ENCODE measurements at places on chromosomes 4 and X.

GRCh38 chr4:86594559-86595425, 677 bp downstream of the PTPN13 start:
- no peak for DNase-seq

DNA sequence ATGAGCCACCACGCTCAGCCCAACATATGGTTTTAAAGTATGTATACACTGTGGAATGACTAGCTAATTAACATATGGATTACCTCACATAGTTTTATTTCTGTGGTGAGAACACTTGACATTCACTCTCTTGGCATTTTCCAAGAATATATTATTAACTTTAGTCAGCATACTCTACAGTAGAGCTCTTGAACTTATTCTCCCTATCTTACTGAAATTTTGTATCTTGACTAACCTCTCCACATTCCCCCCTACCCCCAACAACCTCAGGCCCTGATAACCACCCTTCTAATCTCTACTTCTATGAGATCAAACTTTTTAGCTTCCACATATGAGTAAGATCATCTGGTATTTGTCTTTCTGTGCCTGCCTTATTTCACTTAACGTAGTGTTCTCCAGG, 38.6 kb upstream of the AGA start:
- DNase-seq, result no peak

DNA sequence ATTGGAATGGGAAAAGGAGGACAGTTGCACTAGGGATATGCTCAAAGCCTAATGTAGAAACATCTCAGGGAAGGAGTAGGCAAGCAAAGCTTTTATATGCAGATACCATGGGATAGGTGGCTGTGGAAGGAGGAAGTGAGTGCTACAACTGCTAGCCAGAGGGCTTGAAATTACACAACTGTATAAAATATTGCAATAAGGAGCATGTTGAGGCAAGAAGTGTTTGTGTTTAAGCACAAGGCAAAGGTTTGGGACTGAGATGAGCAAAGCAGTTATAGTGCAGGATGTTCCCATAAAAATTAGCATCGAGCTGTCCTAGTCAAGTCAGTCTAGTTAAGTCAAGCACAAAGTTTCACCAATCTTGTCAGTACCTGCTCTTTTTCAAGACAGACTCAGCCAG, 35.6 kb upstream of the DCAF8L1 start:
- DNase-seq, result no peak

DNA sequence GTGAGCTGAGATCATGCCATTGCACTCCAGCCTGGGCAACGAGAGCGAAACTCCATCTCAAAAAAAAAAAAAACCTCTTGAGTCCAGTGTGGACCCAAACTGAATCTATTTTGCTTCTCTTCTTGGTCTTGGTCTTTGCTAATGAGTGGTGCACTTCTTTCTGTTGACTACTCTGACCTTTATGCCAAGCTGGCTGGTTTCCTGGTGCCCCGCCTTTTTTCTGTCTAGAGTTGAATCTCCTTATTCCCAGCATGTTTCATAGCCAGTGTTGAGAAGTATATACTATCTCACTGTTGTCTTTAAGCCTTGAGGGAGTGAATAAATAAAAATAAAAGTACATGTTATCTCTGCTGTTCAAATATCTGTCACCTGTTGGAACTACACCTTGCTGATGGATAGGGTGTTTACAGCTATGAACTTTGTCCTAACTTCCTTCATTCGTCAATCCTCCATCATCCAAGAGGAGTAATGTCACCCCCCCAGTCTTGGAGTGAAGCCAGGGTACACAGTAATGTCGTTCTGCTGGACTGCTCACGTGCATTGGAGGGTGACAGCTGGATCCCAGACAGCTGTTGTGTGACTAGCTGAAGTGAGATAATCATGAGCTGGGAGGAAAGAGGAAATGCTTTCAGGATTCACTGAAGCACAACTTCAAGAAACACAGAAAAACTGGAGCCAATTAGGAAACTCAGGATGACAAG, 99.3 kb upstream of the PRKG2 start:
- DNase-seq, result no peak

DNA sequence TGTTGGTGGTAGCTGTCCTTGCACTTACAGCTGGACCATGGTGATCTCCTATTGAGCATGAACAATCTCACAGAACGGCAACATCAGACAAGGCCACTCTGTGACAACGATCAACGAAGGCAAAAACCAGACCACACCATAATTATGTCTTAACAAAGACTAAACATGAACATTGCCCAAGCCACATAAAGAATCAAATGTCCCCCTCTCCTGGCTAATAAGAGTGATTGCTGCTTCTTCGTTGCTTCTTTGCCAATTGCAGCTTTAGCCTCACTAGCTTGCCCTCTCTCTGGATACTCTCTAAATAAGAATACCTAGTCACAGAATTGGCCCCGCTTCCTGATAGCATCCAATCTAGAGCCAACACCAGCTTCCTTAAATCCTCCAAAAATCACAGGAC, 41.5 kb upstream of the PGRMC1 start:
- DNase-seq, result no peak

DNA sequence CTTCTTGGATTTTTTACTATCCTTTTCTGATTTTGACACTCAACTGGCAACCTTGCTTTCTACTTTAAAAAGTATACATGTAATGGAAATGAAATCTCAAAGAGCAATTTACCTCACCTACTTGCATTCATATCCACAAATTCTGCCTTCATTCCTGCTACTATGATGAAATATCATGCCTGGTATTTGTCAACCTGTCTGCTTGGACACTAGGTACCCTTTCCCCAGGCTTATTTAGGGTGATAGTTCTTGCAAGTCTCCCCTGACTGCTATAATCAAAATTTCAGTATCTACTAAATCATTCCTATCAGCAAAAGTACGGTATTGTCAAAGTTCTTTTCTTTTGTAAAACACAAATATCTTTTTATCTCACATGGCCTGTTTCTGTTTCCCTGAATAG, 503.0 kb downstream of the GABRG1 start:
- DNase-seq, result no peak

GRCh38 chrX:123170546-123170945, 13.5 kb upstream of the GRIA3 start:
- DNase-seq, result no peak

- DNase-seq, result no peak
Measured at GRCh38 chrX:15435836-15436619, 51.8 kb upstream of the VEGFD start.

DNA sequence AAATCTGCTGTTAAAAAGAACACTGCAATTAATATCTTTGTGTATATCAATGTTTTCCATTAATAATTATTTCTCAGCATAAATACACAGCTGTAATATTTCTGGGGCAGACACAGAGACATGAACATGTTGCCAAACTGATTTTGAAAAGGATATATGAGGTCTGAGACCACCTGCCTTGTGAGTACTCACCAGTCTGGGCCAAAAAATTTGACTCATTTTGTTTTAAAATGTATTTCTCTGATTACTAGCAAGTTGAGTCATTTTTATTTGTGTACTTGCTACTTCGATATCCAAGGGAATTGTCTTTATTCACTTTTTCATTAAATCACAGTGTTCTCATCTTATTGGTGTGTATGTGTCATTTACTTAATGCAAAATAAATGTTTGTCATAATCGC, 8.5 kb upstream of the RAI2 start:
- DNase-seq, result no peak

DNA sequence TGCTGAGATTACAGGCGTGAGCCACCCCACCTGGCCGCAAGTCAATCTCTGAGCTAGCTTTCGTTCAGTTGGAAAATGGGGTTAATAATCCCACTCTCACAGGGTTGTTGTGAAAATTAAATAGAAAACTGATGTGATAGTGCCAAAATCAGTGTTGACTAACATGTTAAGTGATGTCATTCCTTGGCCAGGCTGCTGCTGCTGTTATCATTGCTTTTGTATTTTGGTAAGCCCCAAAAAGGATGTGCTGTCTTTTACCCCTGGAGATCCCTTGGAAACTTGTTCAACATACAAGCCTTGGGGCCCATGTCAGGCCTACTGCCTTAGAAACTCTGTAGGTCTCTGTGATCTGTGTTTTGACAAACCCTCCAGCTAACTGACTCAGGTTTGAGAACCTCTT, 106.3 kb downstream of the AFF1 start:
- DNase-seq, result no peak

GRCh38 chr4:67776746-67777145, 22.6 kb upstream of the GNRHR start:
- DNase-seq, result no peak

GRCh38 chr4:64495946-64496345, 86.7 kb upstream of the TECRL start:
- DNase-seq, result no peak

- no peak for DNase-seq
Measured at GRCh38 chrX:105608745-105609144, 213.6 kb upstream of the NRK start.

GRCh38 chr4:4364486-4365208, 22.3 kb upstream of the NSG1 start:
- no peak for DNase-seq

DNA sequence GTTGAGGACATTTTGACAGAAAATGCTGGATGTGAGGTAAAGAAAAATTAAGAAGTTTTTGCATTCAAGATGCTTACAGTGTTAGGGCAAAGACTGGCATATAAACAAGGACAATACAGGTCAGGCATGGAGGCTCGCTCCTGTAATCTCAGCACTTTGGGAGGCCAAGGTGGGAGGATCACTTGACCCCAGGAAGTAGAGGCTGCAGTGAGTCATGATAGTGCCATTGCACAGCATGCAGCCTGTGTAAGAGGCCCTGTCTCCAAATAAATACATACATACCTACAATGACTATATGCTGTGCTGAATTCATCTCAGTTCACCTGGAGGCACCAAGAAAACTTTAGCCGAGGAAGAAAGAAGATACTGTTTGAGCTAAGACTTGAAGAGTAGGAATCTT, 2.3 kb downstream of the MAGT1 start:
- no peak for DNase-seq

GRCh38 chr4:161320377-161320776, 843.4 kb downstream of the FSTL5 start:
- no peak for DNase-seq

GRCh38 chr4:183304538-183304937, 15.5 kb downstream of the CLDN22 start:
- no peak for DNase-seq

- DNase-seq, result no peak
Measured at GRCh38 chr4:56099378-56099786, 150.6 kb downstream of the CEP135 start.

- DNase-seq, result no peak
Measured at GRCh38 chr4:86587381-86588140, 6.6 kb upstream of the PTPN13 start.

GRCh38 chrX:71671043-71671780, 3.9 kb downstream of the LOC101059915 start:
- no peak for DNase-seq

- no peak for DNase-seq
Measured at GRCh38 chr4:20592663-20593062, 107.6 kb upstream of the PACRGL start.

GRCh38 chr4:24843096-24843495, 47.7 kb downstream of the SOD3 start:
- DNase-seq, result no peak

DNA sequence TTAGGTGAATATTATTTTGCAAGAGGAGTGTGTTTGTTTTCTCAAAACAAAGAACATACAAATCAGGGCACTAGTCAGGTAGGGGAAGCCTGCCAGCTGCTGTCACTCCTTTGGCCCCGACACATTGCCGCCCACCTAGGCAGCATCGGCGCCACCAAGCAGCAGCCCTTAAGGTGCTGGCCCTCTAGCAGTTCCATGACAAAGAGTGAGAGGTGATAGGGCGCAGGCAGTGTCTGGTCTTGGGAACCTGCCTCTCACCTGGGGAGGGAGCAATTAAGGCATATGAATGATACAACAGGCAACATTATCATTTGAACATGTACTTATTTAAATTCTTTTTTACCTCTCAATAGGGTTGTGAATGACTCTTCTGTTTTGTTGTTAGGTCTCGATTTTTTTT, 135.1 kb downstream of the PLS3 start:
- no peak for DNase-seq

GRCh38 chr4:186016796-186017195, 52.2 kb upstream of the TLR3 start:
- DNase-seq, result no peak

GRCh38 chr4:2261853-2262144, at the start of gene MXD4:
Gene MXD4, minus strand, starts transcription at chr4:2262109. Its CDS starts 129 bp downstream, at chr4:2261980.
- DNase-seq, result no peak

- no peak for DNase-seq
Measured at GRCh38 chr4:114282937-114283336, 303.5 kb upstream of the ARSJ start.

DNA sequence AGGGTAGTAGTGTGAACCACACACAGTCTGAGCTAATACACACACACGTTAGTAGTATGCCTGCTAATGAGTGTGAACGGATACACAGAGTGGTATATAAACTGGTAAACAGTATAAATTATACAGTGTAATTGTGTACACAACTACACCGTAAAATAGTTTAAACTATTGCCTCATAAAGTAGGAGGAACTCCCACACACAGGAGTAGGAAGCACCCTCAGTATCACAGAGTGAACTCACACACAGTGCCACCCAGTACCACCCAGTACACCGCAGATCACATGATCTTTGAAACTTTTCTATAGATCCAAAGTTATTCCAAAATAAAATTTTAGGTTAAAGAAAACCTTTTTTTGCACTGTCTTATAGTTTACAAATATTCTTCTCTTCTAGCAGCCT, 275.1 kb downstream of the ADGRA3 start:
- DNase-seq, result no peak

GRCh38 chr4:74649193-74649592, 145.1 kb downstream of the BTC start:
- no peak for DNase-seq

GRCh38 chr4:66275411-66276038, 605.2 kb upstream of the EPHA5 start:
- DNase-seq, result no peak

DNA sequence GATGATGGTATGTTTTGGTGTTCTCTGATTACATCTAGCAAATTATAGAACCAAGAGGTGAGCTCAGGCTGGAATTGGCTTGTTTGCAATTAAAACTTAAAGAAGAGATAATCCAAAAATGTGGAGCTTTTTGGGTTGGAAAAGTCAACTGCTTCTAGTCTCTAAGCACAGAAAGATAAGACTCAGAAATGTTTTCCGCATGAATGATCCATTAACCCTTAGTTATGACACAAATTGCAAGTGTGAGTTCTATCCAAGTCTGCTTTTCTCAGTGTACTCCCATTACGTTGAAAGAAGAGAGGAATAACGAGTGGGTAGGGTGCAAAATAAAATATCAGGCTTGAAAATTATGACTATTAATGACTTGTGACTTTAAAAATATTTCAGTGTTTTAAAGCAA, 38.5 kb downstream of the HPGD start:
- DNase-seq, result no peak

GRCh38 chr4:184402740-184403383, 71.5 kb downstream of the IRF2 start:
- no peak for DNase-seq

DNA sequence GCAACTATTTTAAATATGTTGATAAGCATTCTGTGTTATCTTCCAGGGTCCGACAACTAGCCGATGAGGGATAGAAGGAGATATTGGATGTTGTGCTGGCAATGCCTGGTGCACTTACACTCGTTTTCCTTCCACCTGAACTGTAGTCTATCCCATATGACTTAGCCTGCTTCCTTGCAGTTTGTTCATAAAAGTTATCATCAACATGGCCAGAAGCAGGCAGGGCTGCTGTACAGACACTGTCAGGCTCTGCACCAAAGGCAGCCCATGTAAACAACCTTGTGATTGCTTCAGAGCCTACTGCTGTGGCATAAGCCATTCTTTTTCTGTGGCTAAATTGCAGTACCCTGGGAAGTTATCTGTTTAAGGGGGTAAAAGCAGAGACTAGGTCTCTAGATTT, 1.6 kb downstream of the MAPK10 start:
- no peak for DNase-seq

GRCh38 chr4:118999919-119000318, 111.3 kb downstream of the SYNPO2 start:
- DNase-seq, result no peak
